ENCODE measurements at places on chromosomes 3 and 15.

- no peak for DNase-seq
Measured at GRCh38 chr3:183524476-183524875, 31.0 kb downstream of the KLHL6 start.

GRCh38 chr3:160671231-160671630 is 5.7 kb upstream of the ARL14 start:
- DNase-seq = no peak

DNA sequence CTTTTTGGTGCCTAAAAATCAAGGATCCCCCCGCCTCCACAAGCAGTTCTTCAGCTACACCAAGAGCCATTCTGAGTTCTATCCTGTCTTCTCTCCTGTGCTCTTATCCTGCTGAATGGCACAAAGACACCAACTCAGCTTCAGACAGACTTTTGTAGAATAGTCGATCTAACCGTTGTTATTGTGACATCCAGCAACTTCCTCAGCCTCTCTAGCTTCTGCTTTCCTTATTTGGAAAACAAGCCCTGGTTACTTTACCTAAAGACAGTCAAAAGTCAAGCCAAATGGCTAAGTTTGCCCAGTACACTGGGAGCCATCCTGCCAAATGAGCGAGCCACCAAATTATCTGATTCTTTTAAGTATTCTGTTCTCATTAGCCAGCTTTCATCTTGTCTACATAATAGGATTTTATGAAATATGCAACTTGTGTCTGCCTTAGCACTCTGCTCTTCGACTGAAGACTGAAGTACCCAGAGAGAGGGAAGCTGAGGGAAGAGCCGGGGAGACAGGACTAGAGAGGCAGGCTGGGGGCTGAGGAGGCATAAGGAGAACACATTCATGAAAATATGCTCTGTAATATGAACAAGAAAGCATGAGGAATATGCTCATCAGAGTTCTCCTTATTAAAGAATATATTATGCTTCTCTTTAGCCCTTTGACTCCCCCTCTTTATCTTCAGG is 35.1 kb downstream of the LYZL4 start:
- DNase-seq = no peak

DNA sequence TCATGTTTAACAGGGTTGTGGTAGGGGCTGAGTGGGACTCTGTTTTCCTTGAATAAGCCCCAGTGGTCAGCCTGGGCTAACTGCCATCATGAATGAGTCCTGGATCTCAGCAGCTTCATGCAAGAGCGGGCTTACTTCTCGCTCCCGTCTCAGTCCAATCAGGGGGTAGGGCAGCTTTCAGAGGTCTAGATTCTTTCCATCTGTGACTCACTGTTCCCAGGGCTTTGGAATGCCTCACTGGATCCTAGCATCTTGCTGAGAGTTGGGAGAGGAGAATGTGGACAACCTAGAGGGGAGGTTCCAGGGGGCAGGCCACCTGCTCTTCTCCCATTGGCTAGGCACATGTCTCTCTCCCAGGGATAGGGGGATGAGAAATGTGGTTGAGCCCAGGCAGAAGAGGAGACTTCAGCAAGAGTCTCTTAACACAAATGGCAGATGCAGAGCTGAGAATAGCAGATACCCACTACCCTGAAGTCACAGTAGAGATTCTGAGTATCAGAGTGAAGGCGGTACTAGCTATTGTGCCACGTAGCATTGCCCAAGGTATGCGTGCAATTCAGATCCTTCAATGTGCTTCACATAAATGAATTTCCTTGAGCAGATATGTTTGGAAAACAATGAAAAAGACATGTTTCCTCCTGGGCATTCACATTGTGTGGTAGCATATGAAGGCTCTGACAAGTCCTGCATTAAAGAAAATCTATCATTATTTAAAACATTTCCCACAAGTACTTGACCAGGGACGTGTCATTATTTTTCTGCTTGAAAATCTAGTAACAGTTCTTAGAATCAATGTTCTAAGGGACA is 257.7 kb upstream of the PROK2 start:
- peak; percentile 47 for DNase-seq

DNA sequence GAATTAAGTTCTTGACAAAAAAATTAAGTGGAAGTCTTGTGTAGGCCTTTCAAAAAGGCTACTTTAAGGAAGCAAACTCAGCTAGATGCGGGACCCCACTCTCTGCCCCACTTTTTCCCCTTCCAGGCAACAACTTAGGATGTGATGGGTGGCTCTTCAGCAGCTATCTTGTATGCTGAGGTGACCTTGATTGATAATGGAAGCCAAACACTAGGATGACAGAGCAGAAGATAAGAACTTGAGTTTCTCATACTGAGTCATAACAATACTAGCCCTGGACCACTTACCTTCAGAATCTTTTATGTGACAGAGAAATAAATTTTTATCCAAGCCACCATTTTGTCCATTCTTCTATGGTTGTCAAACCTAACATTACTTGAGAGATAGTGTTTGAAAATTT is 16.1 kb downstream of the PDCD10 start:
- no peak for DNase-seq

DNA sequence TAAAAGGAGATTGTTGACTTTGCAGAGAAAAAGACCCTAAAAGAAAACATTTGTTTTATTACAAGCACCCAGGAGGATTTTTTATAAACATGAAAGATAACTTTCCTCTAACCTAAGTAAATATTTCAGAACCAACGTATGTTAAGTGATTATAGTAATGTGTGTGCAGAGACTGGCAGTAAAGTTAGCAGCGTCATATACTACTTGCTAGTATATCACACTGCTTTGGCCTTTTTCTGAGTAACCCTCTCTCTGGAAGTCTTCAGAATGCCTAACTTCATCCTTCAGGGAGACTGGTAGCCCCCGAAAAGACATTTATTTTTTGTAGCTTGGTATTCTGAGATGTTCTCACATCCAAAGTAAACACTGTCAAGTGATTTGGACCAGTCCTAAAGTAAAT is 17.9 kb downstream of the UBE2E1 start:
- no peak for DNase-seq

- DNase-seq = no peak
Measured at GRCh38 chr3:178127221-178127620, 409.0 kb upstream of the KCNMB2 start.

- peak; percentile 37 for DNase-seq
Measured at GRCh38 chr3:23712656-23713559, 92.8 kb upstream of the UBE2E1 start.

DNA sequence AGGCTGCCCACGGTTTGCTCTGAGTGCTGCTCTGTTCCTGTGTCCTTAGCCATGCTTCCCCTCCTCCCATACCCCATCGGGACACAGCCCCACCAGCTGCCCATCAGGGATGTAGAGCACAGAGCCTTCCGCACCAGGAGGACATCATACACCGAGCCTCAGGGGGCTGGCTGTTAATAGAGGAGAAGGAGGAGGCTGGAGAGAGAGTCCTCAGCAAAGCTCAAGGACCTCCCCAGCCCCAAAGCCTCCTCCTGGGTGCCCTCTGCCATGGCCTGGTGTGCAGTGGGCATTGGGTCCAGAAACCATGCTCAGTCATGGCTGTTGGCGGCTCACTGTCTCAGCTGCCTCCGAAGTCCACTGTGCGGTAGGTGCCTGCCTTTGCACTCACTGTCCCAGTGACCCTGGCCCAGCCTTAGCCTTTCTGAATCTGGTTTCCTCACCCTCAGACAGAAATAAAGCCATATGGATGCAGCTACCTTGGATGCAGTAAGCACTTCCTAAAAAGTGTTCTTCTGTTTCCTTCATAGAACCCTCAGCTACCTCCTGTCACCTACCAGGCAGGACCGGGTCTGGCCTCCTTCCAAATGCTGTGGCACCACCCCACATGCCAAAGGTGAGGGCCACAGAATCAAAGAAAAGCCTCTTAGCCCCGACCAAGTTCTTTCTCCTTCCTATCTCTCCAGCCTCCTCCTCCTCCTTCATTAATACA is 53.9 kb downstream of the ACAD9 start:
- DNase-seq = no peak

DNA sequence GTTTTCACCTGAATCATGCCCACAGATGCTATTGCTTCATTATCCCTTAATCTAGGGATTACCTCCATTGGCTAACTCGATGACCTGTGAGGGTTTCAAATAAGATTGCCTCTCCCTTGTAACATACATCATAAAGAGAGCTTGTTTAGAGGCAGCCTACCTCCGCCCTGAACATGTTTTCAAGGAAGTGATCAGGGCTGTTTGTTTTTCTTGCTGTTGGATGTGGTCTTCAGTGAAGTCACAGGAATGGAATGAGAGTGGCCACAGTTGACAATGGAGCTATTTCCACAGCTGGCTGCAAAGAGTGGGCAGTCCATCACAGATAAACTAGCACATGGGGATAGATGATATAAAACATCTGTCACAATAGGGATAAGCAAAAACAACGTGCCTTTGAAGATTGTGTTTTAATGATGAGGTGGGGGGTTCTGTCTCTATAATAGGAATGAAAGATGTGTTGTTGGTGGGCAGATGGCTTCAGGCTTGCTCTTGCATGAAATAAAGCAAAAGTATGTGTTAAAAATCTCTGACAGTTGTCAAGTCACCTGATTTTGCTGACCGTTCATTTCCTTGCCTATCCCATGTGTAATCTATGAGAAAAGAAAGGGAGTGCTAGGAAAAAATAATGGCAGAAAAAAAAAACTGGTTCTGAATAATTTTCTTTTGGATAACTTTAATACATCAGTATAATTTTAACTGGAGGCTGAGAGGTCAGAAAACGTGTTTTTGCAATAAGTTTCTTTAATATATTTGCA is 642.3 kb downstream of the RBMS3 start:
- DNase-seq = peak; percentile 92

DNA sequence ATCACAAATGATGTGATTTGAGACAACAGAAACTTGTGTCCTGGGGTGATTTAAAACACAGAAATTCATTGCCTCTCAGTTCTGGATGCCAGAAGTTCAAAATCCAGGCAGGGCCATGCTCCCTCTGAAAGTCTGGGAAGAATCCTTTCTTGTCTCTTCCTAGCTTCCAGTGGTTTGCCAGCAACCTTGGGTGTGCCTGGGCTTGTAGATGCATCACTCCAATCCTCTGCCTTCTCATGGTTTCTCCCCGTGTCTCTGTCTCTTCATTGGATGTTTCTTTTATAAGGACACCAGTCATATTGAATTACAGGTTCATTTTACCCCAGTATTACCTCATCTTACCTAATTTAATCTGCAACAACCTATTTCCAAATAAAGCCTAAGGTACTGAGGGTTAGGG is 16.7 kb downstream of the ZPLD1 start:
- no peak for DNase-seq

DNA sequence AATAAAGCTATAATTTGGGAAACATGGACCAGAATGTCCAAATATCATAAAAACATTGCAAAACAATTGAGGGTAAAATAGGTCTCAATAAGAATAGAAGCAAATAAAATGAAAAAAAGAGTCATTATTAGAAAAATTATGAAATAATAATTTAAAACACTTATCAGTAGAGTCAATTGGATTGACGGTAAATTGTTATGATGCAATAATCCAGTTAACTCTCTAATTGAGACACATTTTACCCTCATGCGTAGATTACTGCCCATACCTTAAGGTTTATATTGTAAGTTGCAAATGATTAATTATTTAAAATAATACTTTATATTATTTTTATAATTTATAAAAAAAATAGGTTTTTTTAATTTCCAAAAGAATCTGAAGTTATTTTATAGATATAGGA is 73.4 kb upstream of the POU1F1 start:
- no peak for DNase-seq

GRCh38 chr3:66418475-66418931 is 82.3 kb downstream of the LRIG1 start:
- no peak for DNase-seq

DNA sequence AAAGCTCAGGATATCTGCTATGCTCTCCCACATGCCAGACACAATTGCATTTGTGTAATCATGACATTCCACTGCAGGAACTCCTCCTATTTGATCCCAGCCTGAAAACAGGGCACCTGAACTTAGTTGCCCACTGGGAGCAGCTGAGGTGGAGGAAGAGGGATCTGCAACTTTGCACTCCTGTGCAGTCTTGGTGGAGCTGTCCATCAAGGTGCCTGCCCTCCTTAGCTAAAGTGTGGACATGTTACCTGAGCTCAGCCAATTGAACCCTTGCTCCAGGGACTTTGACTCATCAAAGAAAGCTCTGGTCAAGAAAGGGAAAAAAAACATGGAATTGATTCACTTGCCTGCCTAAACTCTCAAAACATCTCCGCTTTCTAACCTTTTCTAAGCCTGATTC is 33.3 kb upstream of the TUBGCP5 start:
- DNase-seq = no peak

DNA sequence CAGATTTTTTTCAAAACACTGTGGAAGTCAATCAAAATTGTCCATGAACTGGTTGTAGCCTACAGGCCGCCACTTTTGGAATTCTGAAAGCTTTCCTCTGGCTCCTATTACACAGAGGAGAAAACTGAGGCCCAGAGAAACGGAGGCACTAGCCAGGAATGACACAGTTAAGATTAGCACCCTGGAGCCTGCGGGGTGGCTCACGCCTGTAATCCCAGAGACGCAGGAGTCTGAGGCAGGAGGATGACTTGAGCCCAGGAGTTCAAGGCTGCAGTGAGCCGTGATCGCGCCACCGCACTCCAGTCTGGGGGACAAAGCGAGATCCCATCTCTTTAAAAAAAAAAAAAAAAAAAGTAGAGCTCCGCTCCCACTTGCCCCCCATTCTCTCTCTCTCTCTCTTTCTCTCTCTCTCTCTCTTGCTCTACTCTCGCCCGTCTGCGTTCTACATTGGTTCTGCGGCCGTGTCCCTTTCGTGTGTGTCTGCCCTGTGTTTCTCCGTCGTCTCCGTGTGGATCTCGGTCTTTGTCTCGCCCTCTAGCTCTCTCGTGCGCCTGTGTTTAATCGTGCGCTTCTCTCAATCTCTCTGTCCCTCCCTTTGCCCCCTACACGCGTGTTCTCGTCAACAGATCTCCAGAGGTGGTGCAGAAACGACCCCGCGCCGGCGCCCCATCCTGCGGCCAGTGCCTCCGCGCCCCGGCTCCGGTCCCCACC is 512 bp upstream of the TRH start:
- DNase-seq = no peak

GRCh38 chr3:131819381-131820055 is 215.3 kb downstream of the CPNE4 start:
- DNase-seq = no peak

GRCh38 chr3:189631373-189631408 is at the start of gene TP63:
TSS of gene TP63 (plus strand) at chr3:189631389. CDS start at chr3:189631516, 127 bp downstream.
- no peak for DNase-seq

DNA sequence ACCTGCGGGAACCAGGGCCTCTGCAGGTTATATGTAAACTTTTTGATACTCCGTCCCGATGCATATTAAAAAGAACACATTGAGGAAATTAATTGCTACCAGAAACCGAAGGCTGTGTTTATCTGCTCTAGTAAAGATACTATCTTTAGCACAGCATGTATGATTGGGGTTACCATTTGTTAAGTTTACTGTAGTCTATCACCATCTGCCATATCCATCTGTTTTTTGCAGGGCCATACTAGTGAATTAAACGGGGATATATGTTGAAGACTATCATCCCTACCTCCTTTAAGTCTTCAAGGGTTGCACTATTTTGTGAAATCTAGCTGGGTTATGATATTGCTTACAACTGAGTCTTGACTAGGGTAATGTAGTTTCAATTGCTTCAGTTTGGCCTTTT is 597.0 kb downstream of the SQOR start:
- no peak for DNase-seq

DNA sequence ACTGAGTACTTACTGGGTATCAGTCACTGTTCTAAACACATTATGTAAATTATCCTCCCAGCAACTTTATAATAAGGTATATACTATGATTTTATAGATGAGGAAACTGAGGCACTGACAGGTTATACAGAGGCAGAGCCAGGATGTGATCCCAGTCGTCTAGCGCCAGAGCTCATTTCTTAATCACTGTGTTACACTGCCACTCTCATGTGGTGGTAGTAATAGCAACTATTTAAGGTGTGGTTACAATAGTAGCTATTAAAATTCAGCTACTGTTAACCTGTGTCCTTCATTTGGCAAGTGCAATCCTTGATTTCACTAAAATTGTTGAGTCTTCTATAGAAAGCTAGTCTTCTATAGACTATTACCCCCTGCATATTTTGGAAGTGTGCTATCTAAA is 43.1 kb upstream of the TRPC1 start:
- DNase-seq = no peak

All from non-pigmented ciliary epithelial cell (primary cell).